ENCODE measurements at places on chromosomes 1 and 21. TPM values are rescaled to one million over a fixed set of nuclear protein-coding genes. Genes with fewer than 3 reads are reported as not detected.

MROH9 gene
- total RNA-seq: 0.23 TPM

DISC1 gene
- 4.7 TPM for total RNA-seq

SLAMF9 gene
- total RNA-seq: not detected

GPA33 gene
- 7.2 TPM for total RNA-seq

AADACL3 gene
- total RNA-seq: 0.10 TPM

CAPN9 gene
- 3.7 TPM for total RNA-seq

SPATC1L gene
- 8.3 TPM for total RNA-seq

DNA sequence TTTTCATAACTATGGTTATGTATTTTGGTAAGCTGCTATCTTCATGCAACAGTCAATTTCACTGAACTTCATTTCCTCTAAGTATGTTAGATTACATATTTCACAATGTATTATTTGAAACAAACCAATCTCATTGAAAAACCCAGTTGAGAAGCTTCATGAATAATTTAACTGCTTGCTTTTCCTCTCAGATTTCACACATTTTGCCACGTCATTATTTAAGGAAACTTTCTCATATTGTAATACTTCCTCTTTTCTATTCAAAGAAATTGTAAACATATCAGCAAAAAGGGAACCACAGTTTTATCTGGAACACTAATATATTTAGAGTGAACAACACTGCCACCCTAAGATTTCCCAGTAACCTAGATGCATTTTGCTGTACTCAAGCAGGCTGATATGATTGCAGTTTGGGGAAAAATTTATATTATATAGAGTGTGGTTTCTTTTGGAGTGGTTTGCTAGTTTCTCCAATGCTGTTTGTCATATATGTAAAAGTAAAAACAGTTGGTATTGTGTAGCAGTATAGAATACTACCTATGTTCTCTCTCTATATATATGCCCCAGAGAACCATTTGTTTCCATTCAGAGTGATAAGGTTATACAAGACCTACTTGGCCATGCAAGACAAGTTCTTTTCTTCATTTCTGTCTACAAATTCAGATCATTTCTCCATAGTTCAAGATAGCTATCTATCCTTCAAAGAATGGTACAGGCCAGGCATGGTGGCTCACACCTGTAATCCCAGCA is 28.4 kb upstream of the AHCTF1 start:
- H3K27me3 ChIP-seq: no peaks in the 10 kb centered on the region
- no peak overlapping the region for H3K4me3 ChIP-seq
- H3K27ac ChIP-seq: no peak overlapping the region

- H3K36me3 ChIP-seq: no peaks in the 10 kb centered on the region
- peaks cover 30% of the 10 kb centered on the region for H3K4me1 ChIP-seq
- no peaks in the 10 kb centered on the region for H3K27me3 ChIP-seq
- H3K4me3 ChIP-seq: no peak overlapping the region
Observed at GRCh38 chr1:25662061-25662460, 45.5 kb downstream of the MAN1C1 start.

DNA sequence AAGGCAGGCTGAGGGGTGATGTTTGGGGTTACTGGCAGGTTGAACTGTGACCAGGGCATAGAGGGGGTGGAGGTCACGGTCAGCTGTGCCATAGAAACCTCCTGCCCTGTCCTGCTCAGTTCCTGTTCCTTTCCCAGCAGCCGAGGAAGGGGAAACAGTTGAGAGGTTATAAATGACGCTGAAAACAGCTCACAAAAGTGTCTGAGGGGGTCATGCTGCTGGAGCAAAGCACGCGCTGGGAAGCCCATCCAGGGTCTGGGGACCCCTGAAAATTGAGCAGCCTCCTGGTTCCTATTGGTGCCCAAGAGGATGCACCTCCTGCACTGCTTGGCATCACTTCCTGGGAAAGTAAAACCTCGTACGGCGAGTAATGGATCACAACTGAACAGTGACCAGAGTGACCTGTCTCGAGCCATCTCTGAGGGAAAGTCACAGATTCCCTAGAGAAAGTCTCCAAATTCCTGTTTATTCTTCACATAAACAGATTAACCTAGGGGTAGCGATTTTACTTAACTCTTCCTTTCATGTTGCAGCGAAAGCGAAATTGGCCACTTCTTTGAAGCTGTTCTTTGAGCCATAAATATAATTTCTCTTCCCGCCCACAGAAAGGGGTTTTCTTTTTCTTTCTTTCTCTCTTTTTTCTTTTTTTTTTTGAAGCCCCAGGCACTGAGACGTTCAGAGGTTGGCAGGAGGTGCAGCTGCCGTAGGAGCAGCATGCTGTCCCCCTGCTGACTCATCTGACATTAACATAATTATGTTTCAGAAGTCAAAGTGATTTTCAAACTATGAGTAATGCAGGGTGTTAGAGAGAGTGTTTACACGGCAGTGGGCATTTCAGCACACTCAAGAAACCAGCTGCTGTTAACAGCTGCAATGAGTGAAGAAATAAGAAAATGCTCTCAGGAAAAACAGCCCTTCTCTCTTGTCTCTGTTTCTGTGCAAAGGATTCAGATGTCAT is 41.8 kb upstream of the ATF3 start:
- peaks cover 5% of the 10 kb centered on the region for H3K4me1 ChIP-seq
- no peaks in the 10 kb centered on the region for H3K27me3 ChIP-seq
- DNase-seq: peak; percentile 80
- peak overlapping the region; percentile 11 for H3K27ac ChIP-seq
- H3K36me3 ChIP-seq: no peaks in the 10 kb centered on the region
- peak overlapping the region; percentile 17 for H3K4me3 ChIP-seq

GRCh38 chr1:225446981-225447615 is 19.3 kb upstream of the LBR start:
- H3K4me3 ChIP-seq: no peak overlapping the region
- peak overlapping the region; percentile 72 for H3K27ac ChIP-seq
- no peak for DNase-seq

DNA sequence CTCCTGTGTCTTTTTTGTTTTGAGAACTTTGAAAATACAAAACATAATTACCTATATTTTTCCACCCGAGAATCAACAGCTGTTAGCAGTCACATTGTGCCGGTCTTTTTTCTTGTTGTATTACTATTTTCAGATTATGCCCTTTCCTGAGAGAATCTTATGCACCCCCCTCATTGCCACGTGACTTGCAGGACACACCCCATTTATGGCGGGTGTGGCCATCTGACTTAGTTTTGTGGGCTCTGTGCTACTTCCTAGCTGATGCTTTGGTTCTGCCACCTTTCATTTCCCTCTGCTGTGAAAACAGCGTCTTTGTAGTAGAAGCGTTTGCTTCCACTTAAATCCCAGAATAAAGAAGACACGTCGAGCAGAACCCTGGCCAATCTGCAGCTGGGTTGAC is 82.8 kb upstream of the SOX13 start:
- no peaks in the 10 kb centered on the region for H3K4me1 ChIP-seq
- H3K36me3 ChIP-seq: no peaks in the 10 kb centered on the region
- H3K27ac ChIP-seq: no peak overlapping the region
- no peak overlapping the region for H3K4me3 ChIP-seq

- H3K36me3 ChIP-seq: no peaks in the 10 kb centered on the region
- H3K4me3 ChIP-seq: no peak overlapping the region
- no peaks in the 10 kb centered on the region for H3K27me3 ChIP-seq
- H3K27ac ChIP-seq: no peak overlapping the region
- H3K4me1 ChIP-seq: peaks cover 22% of the 10 kb centered on the region
- DNase-seq: no peak
Observed at GRCh38 chr1:225733254-225733653, 44.4 kb upstream of the SRP9 start.

DNA sequence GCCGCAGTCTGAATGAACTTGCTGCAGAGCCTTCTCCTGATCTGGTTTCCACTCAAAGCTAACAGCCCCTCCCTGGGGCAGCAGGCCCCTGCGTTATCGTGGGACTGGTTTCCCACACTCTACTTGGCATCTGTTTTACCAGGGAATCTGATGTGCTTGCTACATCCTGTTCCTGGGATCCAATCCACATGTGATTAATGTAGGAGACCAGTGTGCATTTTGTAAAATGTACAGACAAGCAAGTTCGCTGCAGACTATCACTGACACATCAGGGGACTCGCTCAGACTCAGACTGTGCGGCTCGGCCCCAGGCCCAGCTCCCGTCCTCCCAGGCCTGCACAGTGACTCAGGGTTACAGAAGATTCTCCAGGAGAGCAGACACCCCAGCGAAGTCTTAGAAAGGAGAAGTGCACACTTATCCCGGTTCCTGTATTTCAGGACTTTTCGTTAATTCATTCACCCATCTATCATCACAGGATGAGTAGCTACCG is 340.1 kb downstream of the MATN1 start:
- no peak for DNase-seq
- H3K4me1 ChIP-seq: peaks cover 31% of the 10 kb centered on the region
- no peaks in the 10 kb centered on the region for H3K36me3 ChIP-seq
- no peak overlapping the region for H3K4me3 ChIP-seq

DNA sequence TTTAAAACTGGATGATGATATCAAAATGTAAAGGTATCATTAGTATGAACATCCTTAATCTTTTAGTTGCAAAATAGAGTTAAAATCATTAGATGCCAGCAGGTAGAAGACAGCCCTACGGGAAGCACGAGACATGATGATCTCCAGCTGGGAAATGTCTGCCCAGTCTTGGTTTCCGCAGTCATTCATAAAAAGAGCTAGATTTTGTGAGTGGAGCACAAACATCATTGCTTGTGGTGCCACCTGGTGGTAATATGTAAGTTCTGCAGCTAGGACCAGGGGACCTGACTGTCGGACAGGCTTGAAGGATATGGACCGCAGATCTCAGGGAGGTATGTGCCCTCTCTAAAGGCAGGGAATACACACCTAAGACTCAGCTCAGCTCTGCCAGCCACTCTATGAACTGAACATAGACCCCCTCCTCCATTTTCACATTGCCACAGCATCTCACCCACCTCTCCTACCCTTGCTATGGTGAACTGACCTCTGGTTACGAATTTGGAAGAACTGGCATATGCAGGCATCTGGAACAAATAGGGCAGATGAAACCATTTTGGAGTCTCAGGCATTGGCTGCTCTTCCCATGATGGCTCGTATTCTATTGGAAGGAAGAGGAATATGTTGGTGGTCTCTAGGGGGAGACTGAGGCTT is 9.2 kb downstream of the FCMR start:
- H3K27me3 ChIP-seq: peaks cover 27% of the 10 kb centered on the region
- H3K27ac ChIP-seq: no peak overlapping the region
- DNase-seq: peak; percentile 90
- no peak overlapping the region for H3K4me3 ChIP-seq
- no peaks in the 10 kb centered on the region for H3K36me3 ChIP-seq
- peaks cover 4% of the 10 kb centered on the region for H3K4me1 ChIP-seq

- H3K4me1 ChIP-seq: no peaks in the 10 kb centered on the region
- no peaks in the 10 kb centered on the region for H3K27me3 ChIP-seq
- no peak for DNase-seq
- H3K4me3 ChIP-seq: no peak overlapping the region
Observed at GRCh38 chr1:42835422-42835821, 11.0 kb upstream of the ZNF691 start.

GRCh38 chr21:43805275-43805800 is 16.0 kb downstream of the RRP1 start:
- H3K27ac ChIP-seq: no peak overlapping the region
- H3K4me3 ChIP-seq: no peak overlapping the region
- H3K36me3 ChIP-seq: no peaks in the 10 kb centered on the region
- no peak for DNase-seq

- H3K4me1 ChIP-seq: no peaks in the 10 kb centered on the region
- no peaks in the 10 kb centered on the region for H3K36me3 ChIP-seq
- no peaks in the 10 kb centered on the region for H3K27me3 ChIP-seq
- no peak for DNase-seq
Observed at GRCh38 chr1:154730986-154731489, 123.1 kb upstream of the ADAR start.

GRCh38 chr1:147169840-147170674 is 2.2 kb downstream of the PRKAB2 start:
- peaks cover 35% of the 10 kb centered on the region for H3K4me1 ChIP-seq
- no peaks in the 10 kb centered on the region for H3K27me3 ChIP-seq
- H3K27ac ChIP-seq: peak overlapping the region; percentile 98
- no peak for DNase-seq
- peak overlapping the region; percentile 9 for H3K4me3 ChIP-seq

DNA sequence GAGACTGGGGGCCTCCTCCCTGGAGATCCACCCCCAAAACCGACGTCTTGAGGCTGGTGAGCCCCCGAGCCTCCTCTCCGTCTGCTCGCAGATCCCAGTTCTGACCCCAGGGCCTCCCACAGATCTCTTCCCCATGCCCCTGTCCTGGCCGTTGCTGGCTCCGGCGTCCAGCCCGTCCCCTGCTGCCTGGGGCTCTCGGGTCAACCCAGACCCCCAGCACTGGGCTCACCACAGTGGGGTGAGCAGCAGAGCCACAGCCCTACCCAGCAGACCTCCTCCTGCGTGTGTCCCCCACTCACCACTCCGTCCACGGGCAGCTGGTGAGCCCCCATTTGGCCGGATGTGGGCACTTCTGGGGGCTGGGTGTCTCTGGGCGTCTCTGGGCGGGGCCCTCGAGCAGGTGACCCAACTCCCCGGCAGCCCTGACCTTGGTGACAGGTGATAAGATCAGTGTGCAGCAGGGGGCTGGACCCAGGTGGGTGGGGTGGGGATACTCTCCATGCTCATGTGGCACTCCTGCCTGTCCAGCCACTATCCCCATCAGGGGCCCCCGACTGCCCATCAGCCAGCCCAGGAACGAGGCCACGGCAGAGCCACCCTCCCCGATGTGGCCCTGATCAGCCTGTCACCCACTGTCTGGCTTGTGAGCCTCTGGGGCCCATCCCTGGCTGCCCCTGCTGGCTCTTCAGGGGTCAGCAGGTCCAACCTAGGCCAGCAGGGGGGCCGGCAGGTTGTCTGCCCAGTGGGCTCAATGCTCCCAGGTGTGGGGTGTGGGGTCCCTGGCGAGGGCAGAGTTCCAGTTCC is 709 bp downstream of the TNFRSF14 start:
- H3K36me3 ChIP-seq: no peaks in the 10 kb centered on the region
- H3K4me1 ChIP-seq: peaks cover 15% of the 10 kb centered on the region
- H3K27me3 ChIP-seq: no peaks in the 10 kb centered on the region
- no peak for DNase-seq

- peak overlapping the region; percentile 53 for H3K27ac ChIP-seq
- H3K36me3 ChIP-seq: no peaks in the 10 kb centered on the region
- peak; percentile 27 for DNase-seq
- H3K4me1 ChIP-seq: no peaks in the 10 kb centered on the region
- H3K27me3 ChIP-seq: no peaks in the 10 kb centered on the region
- no peak overlapping the region for H3K4me3 ChIP-seq
Observed at GRCh38 chr1:171434717-171435346, 50.5 kb upstream of the PRRC2C start.

GRCh38 chr1:15351310-15351709 is 58.4 kb upstream of the EFHD2 start:
- DNase-seq: no peak
- no peak overlapping the region for H3K27ac ChIP-seq
- no peak overlapping the region for H3K4me3 ChIP-seq
- H3K36me3 ChIP-seq: no peaks in the 10 kb centered on the region
- peaks cover 9% of the 10 kb centered on the region for H3K4me1 ChIP-seq
- H3K27me3 ChIP-seq: no peaks in the 10 kb centered on the region

- peak; percentile 49 for DNase-seq
- H3K27me3 ChIP-seq: no peaks in the 10 kb centered on the region
- H3K36me3 ChIP-seq: no peaks in the 10 kb centered on the region
Observed at GRCh38 chr1:172497230-172497629, 35.7 kb upstream of the SUCO start.

- H3K4me3 ChIP-seq: no peak overlapping the region
- H3K36me3 ChIP-seq: no peaks in the 10 kb centered on the region
- no peak for DNase-seq
- peaks cover 61% of the 10 kb centered on the region for H3K4me1 ChIP-seq
Observed at GRCh38 chr21:15060543-15061175, 4.1 kb downstream of the NRIP1 start.
